ENCODE measurements at places on chromosomes 12 and 14.

DNA sequence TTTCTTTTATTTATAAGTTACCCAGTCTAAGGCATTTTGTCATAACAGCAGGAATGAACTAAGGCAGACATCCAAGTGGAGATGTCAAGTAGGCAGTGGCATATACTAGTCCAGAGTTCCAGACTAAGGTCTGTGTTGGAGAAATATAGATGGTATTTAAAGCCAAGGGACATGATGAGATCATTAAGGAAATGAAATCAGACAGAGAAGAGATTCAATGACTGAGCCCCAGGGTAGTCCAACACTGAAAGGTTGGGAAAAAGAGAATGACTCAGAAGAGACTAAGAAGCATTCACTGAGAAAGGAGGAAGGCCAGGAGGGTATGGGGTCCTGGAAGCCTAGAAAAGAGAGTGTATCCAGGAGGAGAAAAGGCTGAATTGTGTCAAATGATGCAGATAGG, 442.2 kb upstream of the CCDC196 start:
- DNase-seq, result no peak

GRCh38 chr12:121753844-121754264, 39.6 kb downstream of the RHOF start:
- DNase-seq, result no peak

GRCh38 chr12:104718304-104718929, 239.7 kb downstream of the SLC41A2 start:
- no peak for DNase-seq

DNA sequence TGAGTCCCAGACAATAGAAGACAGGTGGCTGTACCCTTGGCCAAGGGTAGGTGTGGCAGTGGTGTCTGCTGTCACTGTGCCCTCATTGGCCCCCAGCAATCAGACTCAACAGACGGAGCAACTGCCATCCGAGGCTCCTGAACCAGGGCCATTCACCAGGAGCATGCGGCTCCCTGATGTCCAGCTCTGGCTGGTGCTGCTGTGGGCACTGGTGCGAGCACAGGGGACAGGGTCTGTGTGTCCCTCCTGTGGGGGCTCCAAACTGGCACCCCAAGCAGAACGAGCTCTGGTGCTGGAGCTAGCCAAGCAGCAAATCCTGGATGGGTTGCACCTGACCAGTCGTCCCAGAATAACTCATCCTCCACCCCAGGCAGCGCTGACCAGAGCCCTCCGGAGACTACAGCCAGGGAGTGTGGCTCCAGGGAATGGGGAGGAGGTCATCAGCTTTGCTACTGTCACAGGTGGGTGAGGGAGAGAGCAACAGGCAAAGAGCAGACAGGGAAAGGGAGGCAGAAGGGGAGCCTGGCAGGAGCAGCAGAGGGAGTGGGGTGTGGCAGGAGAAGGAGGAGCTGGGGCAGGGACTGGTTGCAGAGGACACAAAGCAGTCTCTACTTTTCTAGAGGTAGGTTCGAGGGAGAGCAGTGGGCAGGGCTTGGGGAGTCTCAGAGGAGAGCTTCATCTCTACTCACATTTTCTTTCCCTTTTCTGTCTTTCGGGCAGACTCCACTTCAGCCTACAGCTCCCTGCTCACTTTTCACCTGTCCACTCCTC, 452 bp downstream of the INHBE start:
- no peak for DNase-seq

DNA sequence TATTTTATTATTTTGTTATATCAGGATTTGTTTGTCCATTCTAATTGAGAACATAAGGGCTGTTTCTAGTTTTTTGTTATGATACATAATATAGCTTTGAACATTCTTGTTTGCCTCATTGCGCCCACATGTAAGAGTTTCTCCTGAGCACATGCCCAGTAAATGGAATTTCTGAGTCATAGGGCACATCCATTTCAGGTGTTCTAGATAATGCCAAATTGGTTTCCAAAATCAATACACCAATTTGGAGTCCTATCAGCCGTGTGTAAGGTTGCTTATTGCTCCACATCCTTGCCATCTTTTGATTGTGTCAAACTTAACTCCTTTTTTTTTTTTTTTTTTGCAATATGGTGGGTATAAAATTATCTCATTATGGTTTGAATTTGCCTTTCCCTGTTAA, 97.9 kb upstream of the RESF1 start:
- no peak for DNase-seq

DNA sequence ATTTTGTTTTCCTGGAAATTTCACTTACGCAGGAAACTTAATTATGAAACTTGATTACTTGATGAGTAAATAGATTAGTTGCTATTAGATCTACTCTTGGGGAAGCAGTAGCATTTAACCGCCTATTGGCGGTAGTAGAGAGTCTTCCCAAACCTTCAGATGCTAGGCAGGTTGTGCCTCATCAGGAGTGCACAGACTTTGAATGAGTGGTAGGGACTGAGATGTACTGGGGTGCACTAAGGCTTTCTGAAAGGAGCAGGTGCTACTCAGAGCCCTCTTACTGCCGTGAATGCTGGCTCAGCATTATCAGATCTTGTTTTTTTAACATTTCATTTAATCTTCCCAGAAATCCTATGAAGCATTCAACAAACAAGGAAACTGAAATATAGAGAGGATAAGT, 7.7 kb downstream of the GATC start:
- DNase-seq, result no peak

GRCh38 chr14:83251402-83251801, 1717.7 kb upstream of the SEL1L start:
- no peak for DNase-seq

DNA sequence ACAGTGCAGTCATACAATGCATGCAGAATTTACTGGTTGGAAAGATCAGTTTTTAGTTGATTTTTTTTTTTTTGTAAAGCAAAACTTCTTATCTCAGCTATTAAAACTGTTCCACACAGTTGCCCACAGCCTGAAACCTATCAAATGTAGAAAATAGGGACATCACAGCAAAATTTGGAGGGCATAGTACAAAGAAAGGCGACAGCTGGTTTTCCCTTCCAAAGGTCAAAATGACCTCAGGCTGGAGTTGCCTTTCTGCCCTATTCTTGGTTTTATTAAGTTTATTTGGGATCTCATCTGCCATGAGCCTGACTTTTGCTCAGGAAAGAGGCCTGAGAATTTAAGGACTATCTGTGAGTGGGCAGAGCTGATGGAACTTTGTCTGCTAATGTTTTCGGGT, 28.5 kb downstream of the NOPCHAP1 start:
- DNase-seq, result no peak

- DNase-seq, result no peak
Observed at GRCh38 chr14:30521899-30522736, 36.8 kb upstream of the G2E3 start.

DNA sequence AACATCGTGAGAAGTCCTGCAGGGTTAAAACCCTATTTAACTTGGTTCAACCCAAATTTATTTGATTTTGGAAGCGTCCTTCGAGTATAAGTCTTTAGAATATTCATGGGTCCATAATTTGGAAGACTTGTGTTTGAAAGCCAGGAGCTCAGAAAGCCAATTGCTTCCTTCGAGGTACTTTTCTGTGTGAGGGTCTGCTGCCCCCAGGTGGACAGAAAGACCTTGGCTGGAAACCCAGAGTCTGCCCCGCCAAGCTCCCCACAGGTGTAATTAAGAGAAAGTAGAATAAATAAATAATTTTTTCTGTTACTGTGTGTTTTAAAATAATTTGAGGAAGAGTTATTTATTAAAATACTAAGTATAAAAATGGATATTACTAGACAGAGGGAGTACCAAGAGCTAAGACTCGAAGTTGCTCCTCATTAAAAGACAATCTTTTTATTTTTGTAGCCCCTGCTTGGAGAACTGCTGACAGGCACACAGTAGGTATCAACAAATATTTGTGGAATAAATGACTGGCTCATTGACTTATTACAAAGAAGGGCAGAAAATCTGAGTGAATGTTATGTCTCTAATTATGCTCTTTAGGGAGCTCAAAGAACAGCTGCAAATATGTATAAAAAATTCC, 105.8 kb downstream of the PAH start:
- DNase-seq, result no peak

GRCh38 chr12:49533331-49533730, 5.5 kb upstream of the KCNH3 start:
- no peak for DNase-seq

GRCh38 chr12:117441751-117442150, 80.3 kb upstream of the NOS1 start:
- DNase-seq, result no peak

DNA sequence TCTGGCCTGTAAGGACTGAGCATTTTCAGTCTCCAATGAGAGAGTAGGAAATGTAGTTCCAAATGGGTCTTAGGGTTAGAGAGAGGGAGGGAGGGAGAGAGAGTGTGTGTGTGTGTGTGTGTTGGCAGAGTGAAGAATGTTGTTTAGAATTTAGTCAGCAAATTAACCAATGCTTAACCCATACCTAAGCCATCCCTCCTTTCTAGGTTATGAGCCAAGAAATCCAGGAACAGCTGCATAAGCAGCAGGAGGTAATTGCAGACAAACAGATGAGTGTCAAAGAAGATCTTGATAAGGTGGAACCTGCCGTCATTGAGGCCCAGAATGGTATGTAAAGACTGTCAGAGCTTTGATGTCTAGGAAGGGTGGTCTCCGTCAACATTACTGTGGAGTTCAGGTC, 56.9 kb downstream of the HSP90AA1 start:
- no peak for DNase-seq

GRCh38 chr14:80133457-80133856, 77.8 kb downstream of the DIO2 start:
- DNase-seq, result no peak

GRCh38 chr12:131564845-131565244, 146.0 kb upstream of the SFSWAP start:
- no peak for DNase-seq

- no peak for DNase-seq
Observed at GRCh38 chr12:57890191-57891115, 43.9 kb upstream of the CTDSP2 start.

DNA sequence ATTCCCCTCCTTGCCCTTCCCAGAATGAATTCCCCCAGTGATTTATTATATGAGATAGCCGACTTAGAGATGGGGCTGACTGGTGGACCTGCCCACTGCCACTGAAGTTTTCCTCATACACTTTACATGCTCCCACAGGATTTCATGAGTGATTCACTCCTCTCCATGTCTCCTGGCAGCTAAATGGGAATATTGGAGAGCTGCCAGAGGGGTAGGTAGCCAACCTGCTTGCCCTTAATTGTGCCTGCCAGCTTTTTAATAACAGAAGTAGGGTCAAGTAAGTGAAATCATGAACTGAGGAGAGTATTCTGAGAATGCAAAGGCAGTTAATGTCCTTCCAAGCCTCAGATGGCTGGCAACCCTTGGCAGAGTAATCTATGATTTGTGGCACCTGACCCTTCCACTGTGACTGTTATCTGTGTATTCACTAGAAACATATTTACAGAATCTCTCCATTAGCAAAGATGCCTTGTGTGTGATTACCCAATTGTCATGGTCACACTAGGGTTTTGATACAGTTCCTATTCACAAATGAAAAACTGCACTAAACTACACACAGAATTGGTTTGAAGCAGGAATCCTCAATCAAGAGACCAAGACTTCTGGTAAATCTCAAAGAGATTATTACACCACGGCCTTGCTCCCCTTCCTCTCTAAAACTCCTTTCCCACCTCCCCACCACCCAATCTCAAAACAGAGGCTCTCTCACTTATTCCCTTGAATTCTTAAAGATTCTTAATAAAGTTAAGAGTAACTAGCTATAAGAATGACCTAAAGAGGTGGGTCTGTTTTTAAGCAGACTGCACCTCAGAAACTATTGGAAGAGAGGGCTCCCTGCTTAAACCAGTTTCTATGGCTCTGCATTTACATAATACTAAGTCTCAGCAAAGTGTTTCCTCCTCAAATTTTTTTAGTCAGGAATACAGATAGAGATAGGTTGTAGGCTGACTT, 17.2 kb downstream of the NKX2-1 start:
- no peak for DNase-seq

DNA sequence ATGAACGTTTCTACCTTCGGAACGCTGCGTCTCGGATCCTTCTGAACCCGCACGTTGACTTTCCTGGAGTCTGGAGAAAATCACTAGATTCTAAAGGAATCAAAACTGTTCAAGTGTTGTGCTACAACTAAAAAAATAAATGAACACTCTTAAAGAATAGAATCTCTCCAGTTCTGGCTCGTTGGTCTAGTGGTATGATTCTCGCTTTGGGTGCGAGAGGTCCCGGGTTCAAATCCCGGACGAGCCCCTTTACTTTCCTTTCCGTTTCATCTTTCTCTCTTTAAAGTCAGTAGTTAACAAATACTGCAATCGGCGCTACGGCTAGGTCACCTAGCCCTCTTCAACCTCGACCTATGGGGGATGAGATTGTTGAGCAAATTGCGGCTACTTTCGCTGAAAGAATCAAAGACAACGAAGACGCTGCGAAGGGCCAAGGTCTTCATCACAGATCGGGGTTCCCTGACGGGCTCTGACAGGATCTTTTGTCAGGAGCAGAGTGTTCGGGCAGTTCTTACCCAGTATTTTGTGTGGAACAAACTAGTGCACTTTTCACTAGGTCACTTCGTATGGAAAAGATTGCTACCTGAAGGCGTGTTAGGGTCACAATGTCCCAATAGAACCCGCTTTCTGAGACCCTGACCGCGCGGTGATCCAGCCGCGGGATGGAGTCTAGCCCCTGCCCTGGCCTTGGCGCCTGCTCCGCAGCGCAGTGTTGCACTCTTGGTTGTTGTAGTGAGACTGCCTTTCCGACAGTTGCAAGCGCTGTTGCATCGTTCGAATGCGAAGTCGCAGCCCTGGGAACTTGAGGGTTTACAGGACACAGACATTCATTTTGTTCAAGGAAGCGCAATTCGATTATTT, 8.4 kb downstream of the OR6S1 start:
- no peak for DNase-seq

DNA sequence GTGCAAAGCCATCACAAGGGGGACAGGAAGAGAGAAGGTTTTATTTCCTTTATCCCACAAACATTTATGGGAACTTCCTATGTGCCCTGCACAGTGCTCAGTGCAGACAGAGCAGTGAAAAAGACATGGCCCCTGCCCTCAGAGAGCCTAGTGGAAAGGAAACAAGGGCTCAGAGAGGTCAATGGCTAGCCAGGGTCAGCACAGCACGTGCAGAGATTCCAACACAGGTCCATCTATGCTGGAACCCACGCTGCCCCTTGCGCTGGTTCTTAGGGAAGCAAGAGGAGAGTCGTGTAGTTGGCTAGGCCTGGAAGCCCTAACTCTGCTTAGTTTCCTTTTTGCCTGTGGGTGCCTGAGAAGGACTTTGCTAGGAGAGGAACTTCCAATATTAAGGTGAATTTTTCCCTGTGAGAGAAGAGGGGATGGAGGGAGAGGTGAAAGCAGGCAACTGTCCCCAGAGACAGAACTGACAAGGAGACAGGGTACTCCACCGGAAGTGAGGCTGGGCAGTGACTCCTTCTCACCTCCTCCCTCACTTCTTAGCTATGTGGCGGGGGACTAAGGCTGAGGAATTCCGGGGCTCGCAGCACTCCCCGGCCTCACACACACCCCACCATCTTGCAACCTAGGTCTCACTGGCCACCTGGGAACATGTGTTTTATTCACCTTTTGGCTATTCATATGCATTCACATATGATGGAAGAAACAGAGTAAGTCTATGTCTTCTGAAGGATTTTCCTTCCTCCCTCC, 12.1 kb upstream of the GPX2 start:
- no peak for DNase-seq

GRCh38 chr14:52730709-52731111, 744 bp downstream of the STYX start:
- DNase-seq, result no peak

All from activated gamma-delta T cell treated with Interleukin-2 at 50 U/mL for 16 hours (primary cell).